Erythroblast (primary cell): ENCODE measurements at places on chromosomes 12 and 14.

DNA sequence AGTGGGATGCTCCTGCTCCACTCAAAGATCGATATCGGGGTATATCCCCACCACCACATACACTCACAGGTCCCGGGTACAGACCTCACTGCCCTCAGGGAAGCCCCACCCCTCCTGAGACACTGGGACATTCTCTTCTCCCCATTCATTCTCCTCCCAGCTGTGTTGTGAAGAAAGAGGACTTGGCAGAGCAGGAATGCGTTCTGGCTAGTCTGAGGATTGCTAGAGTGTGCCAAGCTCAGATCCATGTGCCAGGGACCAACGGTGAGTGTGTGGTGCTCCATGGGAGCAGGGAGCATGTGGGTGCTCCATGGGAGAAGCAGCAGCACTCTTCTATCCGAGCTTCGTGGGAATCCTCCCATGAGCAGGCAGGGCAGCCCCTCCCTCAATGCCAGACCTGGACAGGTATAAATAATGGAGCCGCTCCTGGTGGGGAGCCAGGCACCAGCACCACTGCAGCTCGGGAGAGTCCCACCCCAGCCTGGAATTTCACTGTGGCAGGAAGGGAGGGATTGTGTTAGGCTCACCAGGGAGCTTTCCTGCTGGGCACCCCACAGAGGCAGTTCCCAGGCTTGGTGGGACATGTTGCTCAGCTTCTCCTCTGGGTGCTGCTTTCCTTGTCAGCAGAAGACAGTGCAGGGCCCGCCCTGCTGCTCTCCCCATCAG is 2.3 kb upstream of the KRT5 start:
- DNase-seq = no peak

- no peak for DNase-seq
Measured at GRCh38 chr14:66137081-66137480, 349.1 kb upstream of the CCDC196 start.

GRCh38 chr14:101097109-101097793 is 193.7 kb upstream of the RTL1 start:
- DNase-seq = peak; percentile 73

GRCh38 chr12:27549236-27549800 is 25.3 kb downstream of the PPFIBP1 start:
- DNase-seq = no peak

DNA sequence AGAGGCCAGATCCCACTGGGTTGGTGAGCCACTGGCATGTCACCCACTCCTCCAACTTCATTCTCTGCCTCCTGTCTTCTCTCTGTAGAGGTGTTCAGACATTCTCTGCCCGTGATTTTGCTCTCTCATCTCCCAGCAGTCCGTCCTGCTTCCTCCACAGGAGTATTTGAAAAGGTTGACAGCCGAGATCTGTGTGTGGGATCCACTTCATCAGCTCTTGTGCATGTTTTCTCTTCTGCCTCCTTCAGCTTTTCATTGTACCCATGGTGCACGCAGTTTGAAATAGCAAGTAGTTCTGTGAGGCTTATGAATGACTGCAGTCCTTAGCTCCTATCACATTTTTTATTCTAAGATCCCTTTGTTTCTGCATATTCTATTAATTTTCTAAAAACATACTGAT is 34.8 kb downstream of the ZC3H14 start:
- DNase-seq = no peak

DNA sequence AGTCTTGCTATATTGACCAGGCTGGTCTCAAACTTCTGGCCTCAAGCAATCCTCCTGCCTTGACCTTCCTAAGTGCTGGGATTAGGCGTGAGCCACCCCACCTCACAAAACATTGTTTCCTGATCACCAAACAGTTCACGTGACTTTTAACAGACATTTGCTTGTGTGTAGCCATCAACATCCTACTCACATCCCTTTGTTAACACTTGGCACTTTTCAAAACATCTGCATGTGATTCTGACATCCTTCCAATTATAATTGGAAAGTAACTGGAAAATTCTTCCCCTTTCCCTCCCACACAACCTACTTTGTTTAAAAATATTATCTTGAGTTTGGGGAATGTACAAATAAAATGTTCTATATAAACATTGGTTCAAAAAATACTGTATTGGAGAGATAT is 317.9 kb downstream of the PCNX1 start:
- no peak for DNase-seq

DNA sequence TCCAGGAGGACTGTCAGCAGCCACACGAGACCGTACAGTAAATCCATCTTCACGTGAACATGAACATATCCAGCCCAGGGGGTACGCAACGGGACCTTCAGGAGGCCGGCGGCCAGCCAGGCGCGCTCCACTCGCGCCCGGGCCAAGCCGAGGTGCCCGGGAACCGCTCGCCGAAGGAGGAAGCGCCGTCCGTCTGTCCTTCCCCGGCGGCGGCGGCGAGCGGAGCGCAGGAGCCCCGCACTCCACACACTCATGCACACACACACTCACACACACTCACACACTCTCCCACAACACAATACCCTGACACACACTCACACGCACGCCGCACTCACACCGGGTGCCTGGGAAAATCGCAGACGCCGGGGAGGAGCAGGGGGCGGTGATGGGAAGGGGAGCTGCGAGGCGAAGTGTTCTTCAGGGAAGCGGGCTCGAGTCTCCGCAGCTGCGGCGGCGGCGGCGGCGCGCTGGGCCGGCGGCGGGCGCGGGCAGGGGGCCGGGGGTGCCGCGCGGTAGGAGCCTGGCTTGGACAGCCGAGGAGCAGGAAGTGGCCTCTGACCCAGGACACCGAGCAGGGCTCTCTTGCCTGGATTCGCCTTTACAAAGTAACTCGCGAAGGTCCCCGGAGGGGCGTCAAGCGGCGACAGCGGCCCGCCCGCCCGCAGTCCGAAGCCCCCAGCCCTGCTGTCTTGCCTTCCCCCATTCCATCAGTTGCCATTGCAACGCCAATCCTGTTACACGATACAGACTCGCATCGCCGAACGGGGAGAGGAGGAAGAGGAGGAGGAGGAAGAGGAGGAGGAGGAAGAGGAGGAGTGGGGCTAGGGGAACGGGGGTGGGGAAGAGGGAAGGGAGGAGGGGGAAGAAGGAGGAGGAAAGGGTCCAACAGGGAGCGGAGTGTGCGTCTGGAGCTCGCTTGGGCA is 601 bp downstream of the MDGA2 start:
- DNase-seq = no peak

- DNase-seq = no peak
Measured at GRCh38 chr12:28456934-28457710, 266.9 kb downstream of the CCDC91 start.

DNA sequence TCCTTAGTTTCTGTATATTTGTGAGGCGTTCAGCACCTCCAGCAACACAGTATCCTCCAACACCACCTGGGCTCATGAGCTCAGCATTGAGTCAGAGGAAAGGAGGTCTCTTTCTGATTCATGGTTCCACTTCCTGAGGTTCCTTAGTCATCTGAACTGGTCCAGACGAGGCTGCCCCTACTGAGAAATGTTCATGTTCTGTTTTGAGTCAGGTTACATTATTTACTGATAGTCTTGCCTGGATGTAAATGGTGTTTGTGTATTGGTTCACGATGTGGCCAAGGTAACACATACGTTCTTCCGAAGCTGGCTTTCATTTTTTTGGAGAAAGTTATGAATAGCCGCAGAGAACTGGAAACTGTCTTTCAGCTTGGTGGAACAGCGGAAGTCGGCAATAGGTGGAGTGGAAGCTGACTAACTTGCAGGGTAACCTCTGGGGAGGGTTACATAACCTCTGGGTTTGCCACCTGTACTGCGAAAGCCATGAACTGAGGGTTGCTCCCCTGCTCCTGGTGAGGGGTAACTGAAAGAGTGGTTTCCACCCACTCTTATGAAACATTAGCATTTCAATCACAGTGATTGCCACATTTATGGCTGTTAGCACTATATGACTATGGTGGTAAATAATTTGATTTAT is 42.2 kb upstream of the MANSC4 start:
- no peak for DNase-seq

GRCh38 chr14:23863836-23864235 is 89.7 kb upstream of the DHRS4 start:
- DNase-seq = no peak

DNA sequence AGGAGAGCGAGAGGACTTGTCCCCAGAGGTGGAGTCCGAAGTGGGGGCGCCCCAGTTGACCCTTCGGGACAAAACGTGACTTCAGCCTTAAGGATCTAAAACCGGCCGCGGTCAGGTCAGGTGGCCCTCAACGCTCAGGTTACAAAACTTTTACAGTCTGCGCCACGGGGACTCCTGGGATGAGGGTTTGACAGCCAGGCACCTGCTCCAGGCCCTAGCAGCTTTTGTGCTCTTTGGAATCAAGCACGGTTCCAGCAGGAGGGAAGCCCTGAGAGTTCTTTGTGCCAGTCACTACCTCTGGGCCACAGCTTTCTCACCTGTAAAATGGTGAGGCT is 337 bp downstream of the ZC2HC1C start:
- no peak for DNase-seq

DNA sequence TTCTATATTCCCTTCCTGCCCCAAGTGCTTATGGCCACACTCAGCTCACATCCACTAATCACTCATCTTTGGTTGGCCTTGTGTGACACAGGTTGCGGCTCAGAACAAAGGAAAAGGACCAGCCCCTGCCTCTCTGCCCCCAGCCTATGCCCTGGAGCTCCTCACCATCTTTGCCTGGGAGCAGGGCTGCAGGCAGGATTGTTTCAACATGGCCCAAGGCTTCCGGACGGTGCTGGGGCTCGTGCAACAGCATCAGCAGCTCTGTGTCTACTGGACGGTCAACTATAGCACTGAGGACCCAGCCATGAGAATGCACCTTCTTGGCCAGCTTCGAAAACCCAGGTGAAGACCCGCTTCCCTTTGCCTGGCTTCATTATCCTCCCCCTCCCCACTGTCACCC is 15.8 kb upstream of the OAS2 start:
- DNase-seq = no peak

- DNase-seq = no peak
Measured at GRCh38 chr14:52801014-52801712, 9.8 kb upstream of the GNPNAT1 start.

GRCh38 chr12:11482955-11483354 is 87.6 kb upstream of the PRB2 start:
- DNase-seq = no peak

DNA sequence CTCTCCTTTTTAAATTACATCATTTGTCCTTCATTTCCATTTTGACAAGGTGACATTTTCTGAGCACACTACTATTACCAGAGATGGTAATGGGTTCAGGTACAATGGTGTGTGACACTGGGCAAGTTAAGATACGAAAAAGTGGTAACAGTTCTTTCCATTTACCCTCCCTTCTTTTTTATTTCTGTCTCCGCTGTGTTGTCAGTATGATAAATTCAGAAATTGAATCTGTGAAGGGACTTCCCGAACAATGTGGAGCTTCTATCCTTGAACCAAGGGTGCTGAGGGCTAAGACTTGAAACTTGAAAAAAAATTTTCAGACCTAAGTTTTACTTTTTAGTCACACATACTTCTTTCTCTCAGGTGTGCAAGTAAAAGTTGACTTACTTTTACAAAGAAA is 103.7 kb downstream of the ERC1 start:
- DNase-seq = no peak

GRCh38 chr12:2347844-2348481 is 295.2 kb downstream of the CACNA1C start:
- no peak for DNase-seq

- peak; percentile 72 for DNase-seq
Measured at GRCh38 chr14:53539489-53540126, 386.5 kb upstream of the DDHD1 start.
